ENCODE measurements at places on chromosomes 2 and 18.

DNA sequence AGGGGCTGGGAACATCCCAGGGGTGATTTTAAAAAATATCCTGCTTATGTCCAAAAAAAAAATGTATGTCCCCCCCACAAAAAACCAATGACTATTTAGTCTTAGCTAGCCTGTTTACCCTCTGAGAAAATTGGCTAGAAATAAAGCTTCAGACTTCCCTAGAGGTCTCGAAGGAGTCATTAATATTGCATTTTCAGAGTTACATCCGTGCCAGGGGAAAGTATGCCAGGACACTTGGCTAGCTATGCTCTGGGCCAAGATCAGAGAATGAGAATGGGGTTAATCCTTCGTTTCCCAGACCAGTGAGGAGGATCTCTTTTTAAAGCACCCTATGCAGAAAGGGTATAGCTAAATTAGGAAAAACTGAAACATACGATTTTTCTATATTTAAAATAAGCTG, 183.6 kb downstream of the MC4R start:
- DNase-seq: no peak

DNA sequence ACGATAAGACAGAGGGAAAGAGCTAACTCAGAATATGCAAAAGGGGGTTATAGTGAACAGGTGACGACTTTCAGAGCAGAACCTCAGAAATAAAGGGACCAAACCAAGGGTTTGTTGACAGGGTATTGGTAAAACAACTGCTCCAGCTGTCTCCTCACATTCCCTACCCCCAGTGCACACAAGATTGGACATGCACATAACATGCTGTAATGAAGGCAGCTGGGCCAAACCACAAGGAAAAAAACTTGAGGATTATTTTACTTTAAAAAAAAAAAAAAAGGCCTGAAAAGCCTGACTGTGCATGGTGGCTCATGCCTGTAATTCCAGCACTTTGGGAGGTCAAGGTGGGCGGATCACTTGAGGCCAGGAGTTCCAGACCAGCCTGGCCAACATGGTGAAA, 3.5 kb downstream of the RBM43 start:
- DNase-seq: no peak

- no peak for DNase-seq
These were observed 393.3 kb upstream of the CYRIA start for GRCh38 chr2:17058772-17059402.

GRCh38 chr18:27780061-27780745, 396.7 kb downstream of the CDH2 start:
- no peak for DNase-seq

DNA sequence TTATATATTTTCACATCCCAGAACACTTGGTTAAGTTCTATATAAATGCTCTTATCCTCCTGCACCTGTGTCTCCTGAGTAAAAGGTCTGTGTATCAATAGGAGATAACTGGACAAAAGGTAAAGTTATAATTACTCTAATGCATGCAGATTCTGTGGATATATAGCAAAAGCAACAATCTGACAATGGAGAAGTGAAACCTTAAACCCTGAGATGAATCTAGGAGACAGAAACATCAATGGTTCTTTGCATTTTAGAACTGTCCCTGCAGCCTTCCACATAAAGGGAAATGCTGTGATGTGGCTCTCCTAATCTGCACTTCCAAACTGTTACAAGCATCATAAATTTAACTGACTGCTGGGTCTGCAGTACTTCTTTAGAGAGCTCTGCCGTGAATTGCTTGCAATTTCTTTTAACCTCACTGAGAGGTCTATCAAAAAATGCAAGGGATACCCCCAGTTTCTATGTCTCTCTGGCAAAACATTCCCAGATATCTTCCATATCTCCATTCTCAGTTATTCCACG, 42.8 kb upstream of the FSIP2 start:
- no peak for DNase-seq

All from CD4-positive, alpha-beta T cell treated with Interleukin-17A for 4 hours (primary cell).